ENCODE measurements at places on chromosomes 16 and 17. TPM values are rescaled to one million over a fixed set of nuclear protein-coding genes. Genes with fewer than 3 reads are reported as not detected.

DNA sequence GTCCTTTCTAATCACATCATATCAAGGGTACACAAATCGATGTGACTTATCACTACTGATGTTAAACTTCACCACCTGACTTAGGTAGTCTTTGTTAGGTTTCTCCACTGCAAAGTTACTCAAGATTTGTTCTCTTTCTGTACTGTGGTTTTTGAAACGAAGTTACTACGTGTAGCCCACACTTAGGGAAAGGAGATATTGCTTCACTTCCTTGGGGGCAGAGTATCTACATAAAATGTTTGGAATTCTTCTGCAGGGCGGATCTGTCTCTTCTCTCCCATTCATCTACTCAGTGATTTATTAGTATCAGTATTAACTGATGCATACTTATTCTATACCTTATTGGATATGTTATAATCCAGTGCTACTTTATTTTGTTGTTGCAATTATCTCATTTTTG lies 403.6 kb upstream of the MON1B start:
- no peak for DNase-seq

DNA sequence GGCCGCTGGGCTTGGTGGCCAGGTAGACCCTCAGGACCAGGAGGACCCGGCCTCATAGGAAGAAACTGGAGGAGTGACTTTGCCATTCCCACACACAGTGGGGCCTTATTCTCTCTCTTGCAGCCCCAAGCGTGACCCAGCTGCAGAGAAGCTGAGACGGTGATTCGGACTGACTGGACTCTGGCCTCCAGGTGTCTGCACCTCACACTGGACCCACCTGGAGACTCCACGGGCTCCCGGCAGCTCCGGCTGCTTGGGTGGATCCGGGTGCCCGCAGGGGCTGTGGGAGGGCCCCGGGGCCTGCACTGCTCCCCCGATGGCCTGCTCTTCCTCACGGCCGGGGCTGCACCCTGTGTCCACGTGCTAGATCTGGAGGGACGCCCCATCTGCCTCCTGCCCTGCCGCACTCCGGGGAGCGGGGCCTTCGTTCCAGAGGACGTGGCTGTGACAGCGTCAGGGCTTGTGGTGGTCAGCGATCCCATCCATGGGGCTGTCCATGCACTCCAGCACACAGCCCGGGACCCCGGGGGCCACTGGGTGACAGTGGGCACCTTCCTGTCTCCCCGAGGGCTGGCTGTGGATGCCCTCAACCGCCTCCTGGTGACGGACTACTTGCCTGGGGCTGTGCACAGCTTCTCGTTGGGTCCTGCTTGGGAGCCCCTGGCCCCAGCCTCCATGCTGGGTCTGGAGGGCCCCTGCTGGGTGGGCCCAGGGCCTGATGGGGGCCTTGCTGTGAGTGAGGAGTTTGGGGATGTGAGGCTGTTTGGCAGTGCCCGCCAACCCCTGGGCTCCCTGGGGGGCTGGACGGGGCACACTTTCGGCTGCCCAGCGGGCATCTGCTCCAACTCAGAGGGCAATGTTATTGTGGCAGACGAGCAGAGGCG lies 810 bp downstream of the NHLRC4 start:
- DNase-seq, result no peak

Gene TUBB3
- 832 TPM for total RNA-seq

Gene ASIC2
- 21.1 TPM for total RNA-seq
